ENCODE measurements at places on chromosomes 11 and 22.

DNA sequence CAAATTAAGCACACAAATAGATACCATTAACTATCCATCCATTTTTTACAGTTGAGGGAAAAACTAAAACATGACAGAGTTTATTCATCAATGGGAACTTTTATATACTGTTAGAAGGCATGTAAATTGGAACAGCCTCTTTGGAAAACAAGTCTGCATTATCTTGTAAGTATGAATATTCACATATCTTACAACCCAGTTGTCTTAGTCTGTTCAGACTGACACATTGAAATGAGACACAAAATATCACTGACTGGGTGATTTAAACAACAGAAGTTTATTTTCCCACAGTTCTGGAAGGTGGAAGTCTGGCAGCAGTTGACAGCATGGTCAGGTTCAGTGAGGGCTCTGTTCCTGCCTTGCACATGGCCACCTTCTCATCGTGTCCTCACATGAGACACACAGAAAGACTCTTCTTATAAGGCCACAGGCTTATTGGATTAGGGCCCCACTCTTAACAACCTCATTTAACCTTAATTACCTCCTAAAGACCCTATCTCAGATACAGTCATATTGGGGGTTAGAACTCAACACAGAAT is 5.4 kb upstream of the EIF3F start:
- no peak for DNase-seq

- peak; percentile 74 for DNase-seq
These were observed 20.0 kb downstream of the TRMU start for GRCh38 chr22:46355369-46355995.

DNA sequence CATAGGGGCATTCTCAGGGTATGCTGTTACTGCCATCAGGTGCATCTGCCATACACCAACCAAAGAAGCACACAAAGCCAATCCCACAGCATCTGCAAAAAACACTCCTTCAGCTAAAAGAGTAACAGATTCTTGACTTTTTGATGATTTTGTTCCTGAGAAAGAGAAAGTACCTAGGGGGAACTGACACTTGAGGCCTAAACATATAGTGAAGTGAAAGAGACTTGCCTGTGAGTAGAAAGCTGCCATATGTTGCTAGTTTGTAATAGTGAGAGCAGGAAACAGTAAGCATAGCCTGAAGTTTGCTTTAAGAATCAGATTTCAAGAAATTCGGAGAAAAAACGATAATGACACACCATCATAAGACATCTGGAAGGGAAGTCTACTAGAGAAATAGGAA is 97.9 kb upstream of the CTSC start:
- no peak for DNase-seq

DNA sequence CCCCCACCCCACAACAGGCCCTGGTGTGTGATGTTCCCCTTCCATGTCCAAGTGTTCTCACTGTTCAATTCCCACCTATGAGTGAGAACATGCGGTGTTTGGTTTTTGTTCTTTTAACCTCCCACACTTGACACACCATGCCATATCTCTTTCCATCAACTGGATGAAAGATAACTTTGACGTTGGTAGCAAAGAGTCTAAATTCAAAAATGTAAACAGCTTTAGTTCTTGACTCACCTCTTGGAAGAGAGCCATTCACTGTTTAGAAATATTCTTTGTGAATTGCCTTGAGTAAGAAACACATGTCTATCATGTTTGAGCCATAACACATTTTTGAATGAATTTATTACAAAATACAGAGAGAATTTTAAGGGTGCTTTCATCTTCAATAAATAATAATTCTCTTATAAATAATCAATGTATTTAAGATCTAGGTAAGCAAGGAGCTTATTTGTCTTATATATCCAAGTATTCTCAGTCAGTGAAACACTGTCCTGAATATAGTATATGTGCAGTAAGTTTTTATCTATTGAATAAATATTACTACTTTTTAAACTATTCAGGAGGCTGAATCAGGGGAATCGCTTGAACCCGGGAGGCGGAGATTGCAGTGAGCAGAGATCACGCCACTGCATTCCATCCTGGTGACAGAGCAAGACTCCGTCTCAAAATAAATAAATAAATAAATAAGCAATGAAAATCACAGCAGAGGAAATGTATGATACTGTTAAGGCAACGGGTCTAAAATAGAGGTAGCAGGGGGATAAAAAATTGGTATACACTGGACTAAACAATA is 6.7 kb downstream of the CARD18 start:
- no peak for DNase-seq

GRCh38 chr11:8867035-8867434 is 44.0 kb upstream of the AKIP1 start:
- DNase-seq: no peak

DNA sequence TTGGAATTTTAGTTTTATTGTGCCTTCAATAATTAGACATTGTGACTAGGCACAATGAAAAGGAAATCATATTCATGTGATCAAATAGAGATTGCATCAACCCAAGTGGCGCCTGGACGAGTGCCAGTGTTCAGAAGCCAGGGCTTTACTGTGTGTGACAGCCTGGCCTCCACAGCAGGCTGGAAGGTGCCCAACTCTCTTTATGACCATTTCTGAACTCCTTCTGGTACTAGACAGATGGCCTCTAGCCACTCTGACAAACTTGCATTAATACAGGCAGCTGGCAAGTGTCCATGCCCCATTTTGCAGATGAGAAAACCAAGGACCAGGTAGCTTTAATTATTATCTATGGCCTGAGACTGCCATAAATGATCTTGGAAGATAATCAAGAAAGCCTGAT is 8.3 kb upstream of the POU2AF1 start:
- DNase-seq: no peak

GRCh38 chr22:22811016-22812009 is 76.3 kb upstream of the IGLL5 start:
- DNase-seq: no peak

- DNase-seq: no peak
These were observed 384.8 kb downstream of the MN1 start for GRCh38 chr22:27416511-27417420.

Measured in activated CD4-positive, alpha-beta T cell treated with anti-CD3 and anti-CD28 coated beads, Interleukin-2, amount 50 U/mL, for 48 hours (primary cell).